Stimulated activated CD8-positive, alpha-beta memory T cell treated with anti-CD3 and anti-CD28 coated beads, Interleukin-7, amount 100 ng/mL, for 1 hour (primary cell): ENCODE measurements at places on chromosomes 5 and 9.

- no peak for DNase-seq
Observed at GRCh38 chr9:86405926-86406325, 51.7 kb upstream of the TUT7 start.

DNA sequence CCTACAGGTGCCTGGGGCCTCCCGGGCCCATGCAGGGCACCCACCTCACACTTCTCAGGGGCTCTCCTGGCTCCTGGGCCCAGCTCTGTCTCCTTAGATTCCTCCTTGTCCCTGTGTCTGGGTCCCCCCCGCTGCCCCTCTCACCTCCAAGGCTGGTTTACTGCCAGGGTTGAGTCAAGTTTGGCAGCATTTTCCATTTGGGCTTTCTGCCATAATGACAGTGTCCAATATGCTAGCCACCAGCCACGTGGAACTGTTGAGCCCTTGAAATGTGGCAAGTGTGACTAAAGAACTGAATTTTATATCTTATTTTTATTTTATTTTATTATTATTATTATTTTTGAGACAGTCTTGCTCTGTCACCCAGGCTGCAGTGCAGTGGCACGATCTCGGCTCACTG is 1.9 kb downstream of the TTC16 start:
- no peak for DNase-seq

GRCh38 chr5:55551358-55551757 is 16.6 kb upstream of the PLPP1 start:
- DNase-seq: no peak

DNA sequence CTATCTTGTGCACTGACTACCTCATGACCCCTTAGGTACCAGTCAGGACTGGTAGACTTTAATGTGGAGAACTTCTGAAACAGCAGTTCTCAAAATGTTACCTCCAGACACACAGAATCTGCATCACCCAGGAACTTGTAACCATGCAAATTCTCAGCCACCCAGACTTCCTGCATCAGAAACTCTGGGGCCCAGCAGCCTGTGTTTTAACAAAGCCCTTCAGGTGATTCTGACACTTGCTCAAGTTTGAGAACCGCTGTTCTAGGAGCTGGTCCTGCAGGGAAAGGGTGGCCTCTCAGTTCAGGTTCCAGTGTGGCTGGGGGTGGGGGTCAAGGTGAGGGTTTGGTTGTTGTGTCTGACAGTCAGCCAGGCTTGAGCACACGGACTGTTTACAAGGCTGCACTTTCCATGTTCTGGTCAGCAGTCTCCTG is 28.4 kb downstream of the ZFP62 start:
- DNase-seq: no peak

DNA sequence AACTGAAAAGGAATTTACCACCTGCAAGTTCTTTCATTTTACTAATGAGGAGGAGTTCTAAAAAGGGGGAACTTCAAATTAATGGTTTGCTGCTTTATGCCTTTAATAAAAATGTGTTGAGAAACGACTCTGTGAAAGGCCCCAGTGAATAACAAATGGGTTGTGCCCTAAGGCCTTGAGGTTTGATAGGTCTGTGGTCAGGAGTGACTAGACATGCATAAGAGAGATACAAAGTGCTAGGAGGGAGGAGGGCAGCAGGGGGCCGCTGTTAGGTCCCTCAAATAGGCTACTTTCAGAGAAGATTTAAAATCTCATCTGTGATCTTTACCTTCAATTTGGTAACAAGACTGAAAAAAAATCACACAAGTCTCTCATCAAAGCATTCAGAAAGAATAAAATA is 58.3 kb downstream of the FAM81B start:
- no peak for DNase-seq

DNA sequence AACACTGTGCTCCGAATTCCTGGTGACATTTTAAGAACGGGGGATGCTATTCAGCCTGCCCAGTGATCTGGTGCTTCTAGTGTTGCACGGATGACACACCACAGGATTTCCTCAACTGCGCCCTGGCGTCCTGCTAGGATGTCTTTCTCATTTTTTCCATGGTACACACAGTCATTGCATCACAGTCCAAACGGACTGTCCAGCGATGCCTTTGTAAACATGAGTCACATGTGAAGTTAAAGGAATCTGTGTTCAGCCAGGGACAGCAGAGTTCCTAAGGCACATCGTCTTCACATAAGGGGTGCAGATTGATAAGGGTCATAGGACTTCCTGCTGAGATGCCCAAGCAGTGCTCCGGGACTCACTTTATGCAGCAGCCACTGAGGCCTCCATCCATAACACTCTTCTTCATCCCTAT is 9.3 kb upstream of the PTPN3 start:
- no peak for DNase-seq

DNA sequence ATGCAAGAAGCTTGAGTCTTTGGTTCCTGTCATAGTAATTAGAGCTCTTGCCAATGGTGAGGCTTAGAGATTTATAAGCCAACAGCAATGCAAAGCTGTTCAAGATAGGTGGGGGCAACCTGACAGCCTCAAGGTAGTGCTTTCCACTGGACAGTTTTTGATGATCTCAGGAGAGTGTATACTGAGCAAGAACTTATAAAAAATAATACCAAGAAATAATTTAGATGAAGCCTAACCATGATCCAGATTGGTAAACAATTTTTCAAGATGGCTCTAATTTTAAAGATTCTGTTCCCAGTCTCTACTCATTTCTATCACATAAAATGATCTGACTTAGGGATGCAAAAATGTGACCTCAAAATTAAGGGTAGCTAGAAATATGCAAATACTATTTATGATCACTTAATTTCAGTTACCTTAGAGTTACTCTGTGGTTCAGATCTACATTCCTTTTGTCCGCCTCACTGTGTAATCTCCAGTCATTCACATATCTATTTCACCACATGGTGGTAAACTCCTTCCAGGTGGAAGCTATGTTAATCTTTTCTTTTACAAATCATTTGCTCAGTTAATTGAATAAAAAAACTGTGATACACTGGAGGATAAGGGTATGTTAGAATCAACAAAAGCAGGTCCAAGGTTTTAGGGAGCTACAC is 1228.0 kb upstream of the C9orf72 start:
- no peak for DNase-seq

DNA sequence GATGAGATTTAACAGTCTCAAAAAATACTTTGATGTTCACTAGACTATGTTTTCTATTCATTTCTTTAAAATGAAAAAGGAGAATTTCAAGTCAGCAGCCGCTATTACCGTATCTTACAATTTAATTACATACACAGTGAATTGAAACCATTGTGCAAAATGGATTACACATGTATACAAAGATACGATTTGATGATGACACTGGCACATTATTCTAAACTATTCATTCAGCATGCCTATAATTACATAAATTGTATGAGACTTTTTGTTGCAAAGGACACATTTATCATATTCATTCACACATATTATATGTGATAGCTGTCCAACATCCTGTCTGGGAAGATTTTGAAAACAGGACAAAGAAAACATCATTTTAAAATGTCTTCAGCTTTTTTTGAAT is 118.3 kb upstream of the VCAN start:
- no peak for DNase-seq

DNA sequence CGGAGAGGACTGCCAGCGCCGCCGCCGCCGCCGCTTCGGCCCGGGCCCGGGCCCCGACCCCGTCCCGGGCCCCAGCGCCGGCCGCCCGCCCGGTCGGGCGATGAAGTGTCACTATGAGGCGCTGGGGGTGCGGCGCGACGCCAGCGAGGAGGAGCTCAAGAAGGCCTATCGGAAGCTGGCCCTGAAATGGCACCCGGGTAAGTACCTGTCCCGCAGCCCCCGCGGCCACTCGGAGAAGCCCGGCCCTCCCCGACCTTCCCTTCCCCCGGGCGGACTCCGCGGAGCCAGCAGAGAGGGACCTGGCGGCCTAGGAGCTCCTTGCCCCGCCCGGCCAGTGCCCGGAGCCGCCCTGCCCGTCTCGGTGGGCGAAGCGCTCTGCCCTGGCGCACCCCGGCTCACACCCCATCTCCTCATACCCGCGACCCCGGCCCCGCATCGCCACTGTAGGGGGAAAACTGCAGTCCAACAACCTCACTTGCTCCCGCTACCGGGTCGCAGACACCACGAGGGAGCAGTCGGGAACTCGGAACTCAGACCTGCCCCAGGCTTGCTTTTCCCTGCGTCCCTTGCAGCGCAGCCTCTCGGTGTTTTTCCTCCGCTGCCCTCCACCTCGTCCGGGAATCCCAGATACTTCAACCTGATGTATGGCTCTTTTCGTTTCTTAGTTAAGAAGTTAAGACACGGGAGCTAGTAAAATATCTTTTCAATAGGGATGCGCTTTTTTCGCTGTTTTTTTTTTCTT is 532 bp downstream of the DNAJC21 start:
- peak; percentile 52 for DNase-seq

DNA sequence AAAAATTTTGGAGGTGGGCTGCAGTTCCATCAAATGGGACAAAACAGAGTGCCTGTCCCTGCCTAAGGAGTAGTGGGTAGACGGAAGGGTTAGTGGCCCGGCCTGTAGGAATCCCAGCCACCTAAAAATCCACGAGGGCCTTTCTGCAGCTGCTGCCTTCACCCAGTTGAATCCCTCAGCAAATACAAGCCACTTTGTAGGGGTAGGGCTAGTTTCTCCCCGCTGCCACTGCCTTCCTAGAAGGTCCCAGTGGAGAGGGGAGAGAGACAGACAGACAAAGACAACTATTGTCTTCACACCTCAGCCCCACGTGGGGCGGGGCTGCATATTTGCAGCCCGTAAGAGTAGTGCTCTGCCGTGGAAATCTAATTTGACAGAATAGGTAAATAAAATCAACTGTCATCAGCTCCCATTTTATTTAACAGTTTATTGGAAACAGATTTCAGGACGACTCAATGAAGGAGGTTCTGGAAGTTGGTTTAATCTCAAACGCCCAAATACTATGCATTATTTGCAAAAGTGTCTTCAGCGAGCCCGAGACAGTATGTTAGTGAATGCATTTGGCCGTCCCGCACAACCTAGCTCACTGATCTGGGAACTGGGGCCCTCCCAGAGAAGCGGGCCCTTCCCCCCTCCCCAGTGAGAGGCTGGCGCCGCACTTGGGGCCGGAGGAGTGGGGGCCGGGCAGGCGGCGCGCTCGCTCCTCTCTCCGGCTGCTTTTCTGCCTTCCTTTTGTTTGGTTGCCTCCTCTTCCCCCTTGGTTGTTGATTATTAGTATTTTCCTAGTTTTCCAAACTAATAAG is 67.6 kb upstream of the TBCA start:
- DNase-seq: no peak

- no peak for DNase-seq
Observed at GRCh38 chr9:132531710-132532570, 50.5 kb upstream of the BARHL1 start.

DNA sequence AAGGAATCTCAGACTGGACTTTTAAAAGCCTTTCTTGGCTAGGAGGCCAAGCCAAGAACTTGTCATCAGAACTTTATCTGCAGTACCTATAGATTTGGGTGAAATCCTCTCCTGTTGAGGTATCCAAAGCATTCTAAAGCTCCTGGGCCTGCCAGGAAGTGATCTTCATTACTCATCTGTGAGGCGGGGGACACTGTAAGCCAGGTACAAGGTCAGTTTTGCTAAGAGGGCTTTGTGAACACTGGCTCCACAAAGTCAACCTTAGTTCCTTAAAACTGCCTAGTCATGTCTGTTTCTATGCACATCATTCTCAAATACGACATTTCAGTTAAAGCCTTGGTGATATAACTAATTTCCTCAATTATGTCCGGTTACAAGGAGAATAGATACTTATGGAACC is 236.7 kb downstream of the PIK3R1 start:
- no peak for DNase-seq

GRCh38 chr9:38202336-38202938 is 133.4 kb upstream of the SHB start:
- DNase-seq: no peak

- DNase-seq: no peak
Observed at GRCh38 chr5:90142541-90142940, 267.0 kb downstream of the CETN3 start.

GRCh38 chr5:154406826-154407225 is 39.0 kb upstream of the SAP30L start:
- DNase-seq: no peak

- DNase-seq: no peak
Observed at GRCh38 chr9:135080286-135081263, 6.9 kb upstream of the OLFM1 start.

DNA sequence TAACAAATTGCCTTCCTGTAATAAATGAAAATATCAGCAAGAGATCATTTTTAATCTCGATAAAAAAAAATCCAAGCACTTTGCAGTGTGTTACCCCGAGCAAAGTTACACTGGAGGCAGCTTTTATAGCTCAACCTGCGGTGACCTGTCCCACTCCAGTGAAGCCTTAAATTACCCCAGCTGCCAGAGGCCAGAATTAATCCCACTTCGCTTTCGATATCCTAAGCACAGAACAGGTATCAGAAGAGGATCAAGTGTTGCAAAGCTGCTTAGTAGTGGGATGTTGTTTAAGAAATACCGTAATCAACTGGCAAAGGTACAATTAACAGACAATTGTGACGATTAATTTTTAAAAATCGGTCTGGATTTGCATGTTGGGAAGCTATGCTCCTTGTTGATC is 314.0 kb downstream of the AGTPBP1 start:
- no peak for DNase-seq

- DNase-seq: no peak
Observed at GRCh38 chr9:131094015-131094414, 2.3 kb upstream of the AIF1L start.

GRCh38 chr5:96904054-96904931 is 28.0 kb downstream of the ERAP2 start:
- DNase-seq: no peak

- DNase-seq: no peak
Observed at GRCh38 chr5:92544596-92544995, 1036.4 kb downstream of the NR2F1-AS1 start.
